ENCODE measurements at places on chromosomes 4 and X.

GRCh38 chrX:46978341-46979291 lies 66.4 kb downstream of the JADE3 start:
- DNase-seq: peak; percentile 20

- DNase-seq: no peak
These were observed 175.7 kb upstream of the BCOR start for GRCh38 chrX:40273356-40274050.

GRCh38 chr4:98470366-98470765 lies 188.0 kb downstream of the TSPAN5 start:
- DNase-seq: no peak

DNA sequence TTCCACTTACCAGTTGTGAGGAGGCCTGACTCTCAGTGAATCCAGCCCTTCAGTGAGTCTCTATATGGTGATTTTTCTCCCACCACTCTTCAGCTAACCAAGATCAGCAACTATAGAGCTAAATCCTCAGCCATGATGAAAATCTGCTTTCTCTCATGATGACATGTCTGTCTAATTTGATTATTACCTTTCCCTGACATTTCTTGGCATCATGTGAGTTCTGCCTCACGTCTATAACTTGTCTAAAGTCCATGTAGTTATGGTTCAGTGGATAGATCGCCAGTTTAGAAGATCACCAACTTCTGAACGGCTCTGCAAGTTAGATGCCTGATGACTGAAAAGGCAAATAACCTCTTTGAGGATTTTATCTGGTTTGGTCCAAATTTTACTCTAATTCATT lies 14.9 kb upstream of the DCAF8L1 start:
- DNase-seq: no peak
